ENCODE measurements at places on chromosomes 3 and 15. TPM values are rescaled to one million over a fixed set of nuclear protein-coding genes. Genes with fewer than 3 reads are reported as not detected.

ARPP21 gene
- 0.13 TPM for polyA plus RNA-seq

PRRT3 gene
- 0.56 TPM for polyA plus RNA-seq

TUSC7 gene
- not detected for polyA plus RNA-seq

GORASP1 gene
- polyA plus RNA-seq, result 40.1 TPM

DPPA2 gene
- polyA plus RNA-seq, result not detected

SLC15A2 gene
- polyA plus RNA-seq, result 0.15 TPM

FGF7 gene
- 3.1 TPM for polyA plus RNA-seq

IVD gene
- polyA plus RNA-seq, result 43.8 TPM

PPP1R14D gene
- polyA plus RNA-seq, result 0.13 TPM
